ENCODE measurements at places on chromosomes 11 and 22.

- no peak overlapping the region for H3K27ac ChIP-seq
- no peak for DNase-seq
- H3K36me3 ChIP-seq: no peaks in the 10 kb centered on the region
- H3K4me3 ChIP-seq: no peak overlapping the region
Observed at GRCh38 chr22:48393885-48394284, 1433.8 kb downstream of the BRD1 start.

GRCh38 chr22:49507607-49508292, 319.9 kb downstream of the BRD1 start:
- no peak for DNase-seq
- no peak overlapping the region for H3K4me3 ChIP-seq
- H3K27me3 ChIP-seq: no peaks in the 10 kb centered on the region
- H3K36me3 ChIP-seq: peaks cover 5% of the 10 kb centered on the region
- H3K27ac ChIP-seq: no peak overlapping the region
- peaks cover 2% of the 10 kb centered on the region for H3K4me1 ChIP-seq

DNA sequence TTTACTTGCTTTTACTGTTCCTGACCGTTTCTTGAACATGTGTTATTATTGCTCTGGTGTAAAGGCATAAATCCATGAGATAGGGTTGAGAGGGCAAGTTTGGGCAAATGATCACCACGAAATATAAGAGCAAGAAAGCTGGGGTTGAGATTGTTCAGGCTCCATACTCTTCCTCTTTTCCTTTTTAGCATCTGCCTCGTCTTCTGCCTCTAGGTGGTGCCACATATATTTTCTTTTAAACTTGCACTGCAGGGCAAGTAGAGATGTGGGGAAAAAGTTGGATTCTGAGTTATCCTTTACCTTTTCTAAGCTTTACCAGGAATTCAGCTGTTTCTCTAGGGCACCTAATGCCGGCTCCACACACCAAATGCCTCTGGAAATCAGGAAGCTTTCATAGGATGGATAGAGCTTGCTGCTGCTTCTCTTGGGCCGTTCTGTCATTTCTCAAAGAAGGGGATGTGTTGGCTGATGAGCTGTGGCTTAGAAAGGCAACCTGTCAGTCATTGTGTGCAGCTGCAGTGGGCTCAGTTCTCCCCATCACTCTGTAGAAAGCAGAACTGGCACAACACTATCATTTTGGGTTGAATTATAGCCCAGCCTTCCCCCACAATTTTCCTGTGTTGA, 98.2 kb downstream of the LDLRAD3 start:
- no peak for DNase-seq
- no peak overlapping the region for H3K27ac ChIP-seq
- peaks cover 4% of the 10 kb centered on the region for H3K27me3 ChIP-seq
- H3K4me1 ChIP-seq: no peaks in the 10 kb centered on the region
- no peak overlapping the region for H3K4me3 ChIP-seq

DNA sequence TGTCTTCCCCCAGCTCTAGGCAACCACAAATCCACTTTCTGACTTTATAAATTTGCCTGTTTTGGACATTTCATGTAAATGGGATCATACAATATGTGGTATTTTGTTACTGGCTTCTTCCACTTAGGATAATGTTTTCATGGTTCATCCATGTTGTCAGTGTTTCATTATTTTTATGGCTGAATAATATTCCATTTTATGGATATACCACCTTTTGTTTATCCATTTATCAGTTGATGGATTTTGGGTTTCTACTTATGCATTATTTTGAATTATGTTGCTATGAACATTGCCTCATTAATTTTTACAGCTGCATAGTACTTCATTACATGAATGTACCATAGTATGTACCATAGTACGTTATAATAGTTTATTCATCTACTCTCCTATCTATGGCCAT, 5.1 kb downstream of the CABIN1 start:
- H3K4me1 ChIP-seq: peaks cover 32% of the 10 kb centered on the region
- no peaks in the 10 kb centered on the region for H3K27me3 ChIP-seq
- peaks cover 29% of the 10 kb centered on the region for H3K36me3 ChIP-seq
- H3K4me3 ChIP-seq: no peak overlapping the region

- H3K27me3 ChIP-seq: no peaks in the 10 kb centered on the region
- no peak for DNase-seq
- no peak overlapping the region for H3K27ac ChIP-seq
- H3K4me3 ChIP-seq: no peak overlapping the region
Observed at GRCh38 chr22:48346911-48347310, 1480.8 kb downstream of the BRD1 start.

DNA sequence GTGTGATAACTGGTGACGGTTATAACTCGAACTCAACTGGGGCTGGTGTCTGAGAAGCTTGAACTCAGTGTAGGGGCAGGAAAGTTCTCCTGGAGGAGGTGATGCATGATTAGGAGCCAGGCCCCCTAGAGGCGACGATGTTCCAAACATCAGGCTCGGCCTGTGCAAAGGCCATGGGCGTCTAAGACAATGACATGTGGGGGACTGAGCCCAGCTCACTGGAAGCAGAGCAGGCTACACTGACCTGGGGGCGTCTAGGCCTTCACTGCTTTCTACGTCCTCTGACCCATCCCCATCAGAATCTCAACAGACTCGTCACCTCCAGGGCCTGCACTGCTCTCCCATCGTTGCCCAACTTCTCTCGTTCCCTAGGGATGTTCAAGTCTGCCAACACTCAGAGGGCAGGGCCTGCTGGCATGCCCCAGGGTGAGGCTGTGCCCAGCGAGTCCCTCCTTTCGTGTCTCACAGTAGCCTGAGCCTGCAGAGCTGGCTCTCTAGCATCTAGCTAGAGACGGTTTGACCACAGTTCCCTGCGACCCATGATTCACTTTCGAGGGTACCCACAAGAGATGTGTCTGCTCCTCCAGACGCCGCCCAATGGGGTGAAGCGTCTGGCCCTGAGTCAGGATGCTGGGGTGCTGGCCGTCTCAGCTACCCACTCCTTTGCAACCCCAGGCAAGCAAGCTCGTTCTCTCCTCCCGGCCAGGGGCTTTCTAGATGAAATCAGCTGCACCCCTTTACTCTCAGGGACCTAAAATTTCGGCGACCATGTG, 1.1 kb upstream of the ATG16L2 start:
- H3K4me3 ChIP-seq: peak overlapping the region; percentile 92
- DNase-seq: peak; percentile 91
- H3K27me3 ChIP-seq: no peaks in the 10 kb centered on the region
- peak overlapping the region; percentile 100 for H3K27ac ChIP-seq
- H3K4me1 ChIP-seq: peaks cover 38% of the 10 kb centered on the region
- H3K36me3 ChIP-seq: peaks cover 47% of the 10 kb centered on the region

DNA sequence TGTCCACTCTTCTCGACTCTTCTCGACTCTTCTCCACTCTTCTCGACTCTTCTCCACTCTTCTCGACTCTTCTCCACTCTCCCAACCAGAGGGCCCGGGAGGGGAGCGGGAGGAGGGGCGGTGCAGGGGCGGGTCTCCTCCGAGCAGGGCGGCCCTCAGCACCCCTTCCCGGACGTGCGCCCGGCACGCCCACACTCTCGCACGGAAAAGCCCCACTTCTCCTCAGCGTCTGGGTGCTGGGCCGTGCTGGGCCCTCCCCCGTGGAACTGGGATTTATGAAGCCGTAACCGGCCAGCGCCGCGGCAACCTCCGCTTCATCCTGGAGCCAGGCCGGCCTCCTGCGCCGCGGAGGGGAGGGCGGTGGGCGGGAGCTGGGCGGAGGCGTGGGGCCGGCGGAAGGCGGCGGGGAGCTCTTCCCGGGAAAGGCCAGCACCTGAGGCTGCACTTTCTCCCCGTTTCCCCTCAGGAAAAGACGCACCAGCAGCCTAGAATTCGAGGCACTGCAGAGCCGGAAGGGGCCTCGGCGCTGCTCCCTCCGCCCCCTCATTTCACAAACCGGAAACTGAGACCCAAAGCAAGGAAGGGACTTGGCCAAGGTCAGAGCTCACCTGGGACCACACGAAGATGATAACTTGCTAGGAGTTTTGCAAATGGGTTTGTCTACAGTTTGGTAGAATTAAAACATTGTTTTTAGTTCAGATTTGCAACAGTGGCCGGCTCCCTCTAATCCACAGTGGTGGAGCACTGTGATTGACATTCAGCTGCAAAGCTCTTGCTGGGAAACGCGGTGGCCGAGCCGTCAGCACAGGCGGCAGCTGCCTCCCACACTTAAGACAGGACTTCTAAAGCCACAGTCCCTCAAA, 31.6 kb upstream of the JAM3 start:
- peak; percentile 91 for DNase-seq
- H3K27ac ChIP-seq: peak overlapping the region; percentile 97
- peaks cover 5% of the 10 kb centered on the region for H3K36me3 ChIP-seq
- peaks cover 48% of the 10 kb centered on the region for H3K4me1 ChIP-seq
- H3K4me3 ChIP-seq: peak overlapping the region; percentile 91
- H3K27me3 ChIP-seq: peaks cover 2% of the 10 kb centered on the region

DNA sequence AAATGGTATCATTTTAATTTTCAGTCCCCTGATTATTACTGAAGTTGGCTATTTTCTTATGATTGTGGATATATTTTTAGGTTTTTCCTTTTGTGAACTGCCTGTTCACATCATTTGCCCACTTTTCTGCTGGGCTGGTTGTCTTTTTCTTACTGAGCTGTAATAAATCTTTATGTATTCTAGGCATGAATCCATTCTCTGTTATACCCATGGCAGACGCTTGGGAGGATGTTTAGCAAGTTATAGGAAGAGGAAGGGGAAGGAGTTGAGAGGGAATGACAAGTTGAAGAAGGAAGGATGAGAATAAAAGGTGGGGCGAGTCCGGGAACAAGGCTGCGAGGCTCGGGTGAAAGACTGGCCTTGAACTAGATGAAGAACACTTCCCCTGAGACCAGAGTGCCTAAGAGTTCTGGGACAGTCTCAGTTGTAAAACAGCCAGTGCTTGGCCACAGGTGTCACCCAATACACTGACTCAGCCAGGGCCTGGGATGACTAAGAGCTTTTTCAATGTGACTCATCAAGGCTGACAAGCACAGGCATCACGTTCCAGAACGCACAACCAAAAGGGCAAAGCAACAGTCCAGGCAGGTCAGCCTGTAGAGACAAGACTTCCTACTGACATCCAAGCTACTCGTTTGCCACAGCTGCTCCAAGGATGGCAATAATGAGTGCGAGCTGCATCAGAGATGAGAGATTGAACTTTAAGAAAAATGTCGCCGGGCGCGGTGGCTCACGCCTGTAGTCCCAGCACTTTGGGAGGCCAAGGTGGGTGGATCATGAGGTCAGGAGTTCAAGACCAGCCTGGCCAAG, 35.2 kb downstream of the LRFN4 start:
- DNase-seq: peak; percentile 74
- H3K4me1 ChIP-seq: peaks cover 10% of the 10 kb centered on the region
- H3K27ac ChIP-seq: peak overlapping the region; percentile 1
- no peak overlapping the region for H3K4me3 ChIP-seq
- peaks cover 17% of the 10 kb centered on the region for H3K27me3 ChIP-seq
- no peaks in the 10 kb centered on the region for H3K36me3 ChIP-seq

All from activated CD4-positive, alpha-beta T cell treated with anti-CD3 and anti-CD28 coated beads, Interleukin-2, amount 10 ng/mL, durations not matched to agents 24 days and 14 days (primary cell).